Smooth muscle cell of bladder (primary cell): ENCODE measurements at places on chromosomes 3 and 15. TPM values are rescaled to one million over a fixed set of nuclear protein-coding genes. Genes with fewer than 3 reads are reported as not detected.

Gene NOX5
- under 0.01 and 0.09 TPM in 2 replicates for total RNA-seq

Gene SNRPN
- total RNA-seq: 167 and 185 TPM in 2 replicates

Gene NFKBIZ
- 27.2 and 48.4 TPM in 2 replicates for total RNA-seq

Gene CACNA2D2
- total RNA-seq: 0.09 TPM in 1 of 2 replicates, not detected in the other

Gene SHC4
- total RNA-seq: 1.8 and 3.8 TPM in 2 replicates

Gene RARB
- total RNA-seq: 4.4 and 10.3 TPM in 2 replicates

Gene SPINK8
- total RNA-seq: not detected in 2 replicates
